ENCODE measurements at places on chromosomes 13 and 19.

- no peak for DNase-seq
Measured at GRCh38 chr13:109497917-109498316, 288.5 kb downstream of the IRS2 start.

DNA sequence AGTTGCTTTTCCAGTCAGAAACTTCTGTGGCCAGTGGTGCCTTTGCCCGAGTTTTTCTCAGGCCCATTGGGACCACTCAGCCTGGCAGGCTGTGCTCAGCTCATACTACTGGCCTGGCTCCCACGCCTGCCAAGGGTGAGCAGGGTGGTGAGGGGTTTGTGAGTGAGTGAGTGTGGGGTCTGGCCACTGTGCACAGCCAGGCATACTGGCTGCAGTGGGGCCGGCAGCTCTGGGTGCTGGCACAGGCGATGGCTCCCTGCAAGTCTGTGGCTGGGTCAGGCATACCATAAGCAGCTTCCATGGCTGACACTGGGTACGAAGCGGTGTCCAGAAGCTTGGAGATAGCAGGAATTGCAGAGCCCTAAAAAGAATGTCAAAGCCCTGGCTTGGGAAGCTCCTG is 161.0 kb downstream of the SLITRK6 start:
- no peak for DNase-seq

GRCh38 chr19:44021221-44021620 is 4.0 kb upstream of the ZNF222 start:
- no peak for DNase-seq

DNA sequence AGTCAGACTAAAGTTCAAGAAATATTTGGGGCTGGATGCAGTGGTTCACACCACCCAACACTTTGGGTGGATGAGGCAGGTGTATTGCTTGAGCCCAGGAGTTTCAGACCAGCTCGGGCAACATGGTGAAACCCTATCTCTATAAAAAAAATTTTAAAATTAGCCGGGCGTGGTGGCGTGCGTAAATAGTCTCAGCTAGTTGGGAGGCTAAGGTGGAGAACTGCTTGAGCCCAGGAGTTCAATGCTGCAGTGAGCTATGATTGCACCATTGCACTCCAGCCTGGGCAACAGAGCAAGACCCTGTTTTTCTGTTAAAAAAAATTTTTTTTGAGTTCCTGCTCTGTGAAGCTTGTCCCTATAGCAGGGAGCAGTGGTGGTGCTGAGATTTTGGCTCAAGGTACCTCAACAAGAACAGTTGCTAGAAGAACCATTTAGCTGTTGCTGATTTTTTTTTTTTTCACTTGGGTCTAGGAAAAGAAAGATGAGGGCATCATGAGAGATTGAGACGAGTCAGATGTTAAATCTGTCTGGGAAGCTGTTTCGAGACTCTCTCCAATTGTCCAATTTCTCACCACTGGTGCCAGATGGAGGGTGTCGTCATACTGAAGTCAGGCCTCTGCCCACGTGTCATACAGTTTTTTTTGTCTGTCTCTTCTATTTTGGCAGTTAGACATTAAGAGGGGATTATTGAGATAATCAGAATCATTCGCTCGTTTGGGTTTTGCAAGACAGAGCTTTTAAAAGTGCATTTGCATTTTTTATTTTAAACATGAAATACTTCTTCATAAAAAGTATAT is 3.7 kb downstream of the SLC25A42 start:
- no peak for DNase-seq

- DNase-seq: no peak
Measured at GRCh38 chr13:32209652-32210051, 105.5 kb downstream of the ZAR1L start.

DNA sequence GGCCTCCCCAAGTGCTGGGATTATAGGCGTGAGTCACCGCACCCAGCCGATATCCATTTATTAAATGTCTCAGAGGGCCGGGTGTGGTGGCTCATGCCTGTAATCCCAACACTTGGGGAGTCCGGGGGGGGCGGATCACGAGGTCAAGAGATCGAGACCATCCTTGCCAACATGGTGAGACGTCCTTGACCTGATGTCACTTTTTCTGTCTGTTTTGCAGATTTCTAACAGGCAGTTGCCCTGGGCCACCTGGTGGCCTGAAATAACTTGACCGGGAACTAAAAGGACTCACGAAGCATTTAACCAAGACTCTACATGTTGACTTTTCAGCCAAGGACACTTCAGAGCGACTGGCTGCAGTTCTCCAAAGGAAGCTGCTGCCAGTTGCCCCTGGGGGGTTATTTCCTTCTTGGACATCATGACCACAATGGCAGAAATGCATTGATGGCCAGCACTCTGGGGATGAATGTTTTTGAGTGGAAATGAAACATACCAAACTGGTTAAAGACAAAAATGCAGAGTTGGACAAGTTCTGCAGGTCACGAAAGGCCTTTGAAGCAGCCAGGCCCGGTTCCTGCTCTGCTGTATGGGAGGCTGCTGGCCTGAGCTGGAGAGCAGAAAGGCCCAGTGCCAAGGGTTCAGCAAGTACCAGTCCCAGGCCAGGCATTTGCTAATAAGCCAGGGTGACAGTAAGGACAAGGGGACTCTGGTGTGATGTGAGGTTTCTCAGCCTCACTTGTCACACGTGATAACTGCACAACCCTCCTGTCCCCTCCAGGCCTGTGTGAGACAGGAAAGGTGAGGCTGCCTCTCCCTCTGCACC is 8.3 kb downstream of the ZNF837 start:
- DNase-seq: no peak

DNA sequence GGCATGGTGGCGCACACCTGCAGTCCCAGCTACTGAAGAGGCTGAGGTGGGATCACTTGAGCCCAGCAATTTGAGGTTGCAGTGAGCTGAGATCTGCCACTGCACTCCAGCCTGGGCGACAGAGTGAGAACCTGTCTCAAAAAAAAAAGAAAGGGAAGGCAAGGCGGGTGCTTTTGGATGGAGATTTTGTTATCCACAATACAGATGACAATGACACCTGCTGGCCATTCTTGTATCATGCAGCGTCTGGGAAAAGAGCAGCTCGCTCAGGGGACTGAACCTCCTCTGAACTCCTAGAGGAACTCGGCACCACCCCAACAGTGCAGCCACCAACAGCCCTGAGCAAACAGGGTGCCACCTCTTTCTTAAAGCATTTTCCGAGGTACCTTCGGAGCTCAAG is 22.8 kb downstream of the HAUS8 start:
- DNase-seq: peak; percentile 35

DNA sequence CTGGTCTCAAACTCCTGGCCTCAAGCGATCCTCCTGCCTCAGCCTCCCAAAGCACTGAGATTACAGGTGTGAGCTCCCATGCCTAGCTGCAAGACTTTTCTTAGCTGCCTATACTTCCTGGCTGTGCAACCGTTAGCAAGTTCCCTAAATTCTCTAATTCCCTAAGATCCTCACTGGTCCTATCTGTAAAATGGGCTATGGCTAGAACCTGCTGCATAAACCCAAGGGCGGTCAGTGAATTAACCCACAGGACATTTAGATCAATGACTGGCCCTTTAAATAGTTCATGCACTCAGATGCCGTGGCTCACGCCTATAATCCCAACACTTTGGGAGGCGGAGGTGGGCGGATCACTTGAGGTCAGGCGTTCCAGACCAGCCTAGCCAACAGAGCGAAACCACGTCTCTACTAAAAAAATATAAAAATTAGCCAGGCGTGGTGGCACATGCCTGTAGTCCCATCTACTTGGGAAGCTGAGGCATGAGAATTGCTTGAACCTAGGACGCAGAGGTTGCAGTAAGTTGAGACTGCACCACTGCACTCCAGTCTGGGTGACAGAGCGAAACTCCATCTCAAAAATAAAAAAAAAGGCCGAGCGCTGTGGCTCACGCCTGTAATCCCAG is 4.1 kb upstream of the C19orf53 start:
- no peak for DNase-seq

- no peak for DNase-seq
Measured at GRCh38 chr13:24107955-24108614, 52.4 kb upstream of the SPATA13 start.

GRCh38 chr19:51794885-51795490 is at the start of gene FPR3:
FPR3 (plus strand) TSS chr19:51795157; CDS start chr19:51823749, 28,592 bp downstream.
- no peak for DNase-seq

- peak; percentile 73 for DNase-seq
Measured at GRCh38 chr19:5470264-5470671, 15.1 kb downstream of the ZNRF4 start.

- no peak for DNase-seq
Measured at GRCh38 chr13:99197117-99197651, 3.5 kb upstream of the UBAC2 start.

GRCh38 chr13:49874430-49874829 is 61.7 kb downstream of the SPRYD7 start:
- DNase-seq: no peak

- peak; percentile 20 for DNase-seq
Measured at GRCh38 chr13:23087880-23088279, 92.9 kb upstream of the SGCG start.

DNA sequence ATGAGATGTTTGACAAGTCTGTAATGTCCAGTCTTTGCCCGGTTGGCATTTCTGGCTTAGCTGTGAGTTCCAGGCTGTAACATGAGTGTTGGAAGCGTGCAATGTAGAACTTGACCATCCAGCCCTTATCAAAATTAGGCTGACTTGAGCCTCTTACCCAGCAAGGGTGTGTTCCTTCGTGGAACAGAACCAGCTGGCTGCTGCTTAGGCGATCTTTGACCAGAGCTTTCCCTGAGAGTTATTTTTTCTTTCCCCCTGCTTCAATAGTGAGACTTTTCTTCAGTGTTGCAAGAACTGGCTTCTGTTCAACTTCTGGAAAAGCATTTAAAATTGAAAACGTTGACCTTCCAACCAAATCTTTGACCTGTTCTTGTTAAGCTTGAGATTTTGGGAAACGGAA is 6.5 kb downstream of the TNFSF13B start:
- no peak for DNase-seq

DNA sequence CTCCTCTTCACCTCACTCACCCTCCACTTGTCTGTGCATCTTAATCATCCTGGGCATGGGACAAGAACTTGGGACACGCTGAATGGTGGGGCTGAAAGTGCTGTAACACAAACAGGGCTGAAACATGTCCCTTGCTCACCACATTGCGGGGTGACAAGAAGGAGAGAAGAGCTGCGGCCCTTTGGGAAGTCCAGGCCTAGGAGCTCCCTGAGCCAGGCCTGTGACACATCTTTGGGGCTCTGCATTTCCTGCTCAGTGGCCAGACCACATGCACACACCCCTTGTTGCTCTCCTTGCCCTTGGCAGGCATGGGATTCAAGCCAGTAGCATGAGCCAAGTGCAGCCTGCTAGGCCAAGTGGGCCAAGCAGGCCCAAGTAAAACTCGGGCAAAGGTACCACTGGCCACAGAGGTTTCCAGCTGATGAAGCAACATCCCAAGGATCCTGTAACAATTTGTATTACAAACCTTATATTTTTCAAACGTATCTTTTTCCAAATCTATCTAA is 1384.3 kb upstream of the PCDH20 start:
- no peak for DNase-seq

GRCh38 chr19:51994048-51994644 is 7.5 kb upstream of the ZNF350 start:
- no peak for DNase-seq

DNA sequence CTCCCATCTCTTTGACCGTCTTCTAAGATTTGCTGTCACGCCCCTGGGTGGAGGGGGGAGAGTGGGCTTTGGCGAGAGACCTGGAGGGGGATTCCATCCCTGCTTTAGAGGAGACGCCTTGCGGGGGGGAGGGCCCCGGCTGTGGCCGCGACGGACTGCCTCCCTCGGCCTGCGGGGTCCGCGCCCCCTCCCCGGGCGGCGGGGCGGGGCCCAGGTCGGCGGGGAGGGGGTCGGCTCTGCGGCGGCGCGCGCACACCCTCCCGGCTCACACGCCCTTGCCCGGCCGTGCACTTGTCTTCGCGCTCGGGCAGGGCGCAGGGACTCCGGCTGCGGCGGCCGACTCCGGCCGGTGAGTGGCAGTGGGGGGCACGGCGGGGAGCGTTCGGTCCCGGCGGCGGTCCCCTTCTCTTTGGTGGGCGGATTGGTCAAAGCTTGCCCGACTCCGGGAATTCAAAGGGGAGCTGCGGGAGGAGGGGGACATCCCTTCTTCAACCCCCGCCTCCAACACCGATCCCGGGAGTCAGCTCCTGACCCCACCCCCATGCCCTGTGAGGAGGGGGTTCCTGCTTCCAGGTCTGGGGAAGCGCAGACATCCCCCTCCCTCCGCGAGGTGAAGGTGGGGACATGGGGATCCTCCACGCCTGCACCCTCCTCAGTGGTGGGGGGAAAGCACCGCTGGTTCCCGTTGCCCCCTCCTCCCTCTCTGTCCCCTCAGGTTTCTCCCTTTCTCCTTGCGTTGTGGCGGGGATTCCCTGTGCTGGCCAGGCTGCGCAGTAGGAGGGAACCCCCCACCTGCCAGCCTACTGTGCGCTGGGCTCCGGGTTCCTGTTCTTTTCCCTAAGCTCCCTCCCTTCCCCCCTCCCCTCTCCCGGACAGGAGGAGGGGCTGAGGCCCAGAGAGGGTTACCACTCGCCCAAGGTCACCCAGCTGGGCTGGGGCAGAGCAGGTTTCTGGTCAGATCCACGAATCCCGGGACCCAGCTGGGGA is 14.6 kb upstream of the KCNN1 start:
- no peak for DNase-seq
